T-cell (primary cell): ENCODE measurements at places on chromosomes 16 and 17. TPM values are rescaled to one million over a fixed set of nuclear protein-coding genes. Genes with fewer than 3 reads are reported as not detected.

DNA sequence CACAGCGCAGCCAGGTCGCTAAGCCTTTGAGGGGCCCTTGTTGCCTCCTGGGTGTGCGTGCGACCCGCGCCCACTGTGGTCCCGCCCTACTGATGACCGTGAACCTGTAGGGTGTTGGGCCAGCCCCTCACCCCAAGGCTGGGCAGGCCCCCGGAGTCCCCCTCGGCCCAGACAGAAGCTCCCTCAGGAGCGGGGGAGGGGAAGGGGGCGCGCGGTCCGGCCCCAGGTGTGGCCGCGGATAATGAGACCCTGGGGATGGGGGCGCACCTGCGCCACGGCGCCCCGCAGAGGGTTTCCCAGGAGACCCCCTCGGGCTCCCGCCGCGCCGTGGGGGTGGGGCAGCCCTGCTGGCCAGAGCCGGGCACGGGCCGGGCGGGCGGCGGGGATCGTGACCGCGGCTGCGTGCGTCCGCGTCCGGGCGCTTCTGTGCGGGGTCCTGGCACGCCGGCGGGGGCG is 358 bp upstream of the ARHGDIG start:
- no peak overlapping the region for H3K4me3 ChIP-seq
- H3K4me1 ChIP-seq, result peaks cover 34% of the 10 kb centered on the region
- no peak overlapping the region for H3K27ac ChIP-seq
- peaks cover 66% of the 10 kb centered on the region for H3K27me3 ChIP-seq

CDH15 gene
- not detected for total RNA-seq

DNA sequence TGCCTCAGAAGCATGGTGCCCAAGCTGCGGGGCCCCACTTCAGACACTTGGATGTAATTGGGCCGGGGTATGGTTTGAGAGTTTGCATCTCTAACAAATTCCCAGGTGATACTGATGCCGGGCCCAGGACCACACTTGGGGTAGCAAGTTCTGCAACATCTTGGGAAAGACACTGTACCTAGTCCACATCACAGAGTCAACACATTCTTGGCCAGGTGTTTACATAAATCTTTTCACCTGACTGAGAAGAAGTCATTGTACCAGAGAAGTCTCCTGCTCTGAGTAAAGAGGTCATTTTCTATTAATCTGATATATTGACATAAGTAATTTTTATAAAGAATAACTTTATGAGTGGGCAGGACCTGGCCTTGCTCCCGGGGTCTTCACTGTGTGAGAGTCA is 27.5 kb downstream of the GPT2 start:
- H3K27me3 ChIP-seq, result no peaks in the 10 kb centered on the region
- no peak overlapping the region for H3K4me3 ChIP-seq
- DNase-seq, result no peak
- no peaks in the 10 kb centered on the region for H3K36me3 ChIP-seq

NME3 gene
- total RNA-seq, result 53.4 TPM

GRCh38 chr17:9810100-9810949 is 11.6 kb downstream of the GSG1L2 start:
- H3K4me3 ChIP-seq, result no peak overlapping the region
- no peak for DNase-seq
- no peaks in the 10 kb centered on the region for H3K36me3 ChIP-seq

TRPV3 gene
- 0.33 TPM for total RNA-seq

DNA sequence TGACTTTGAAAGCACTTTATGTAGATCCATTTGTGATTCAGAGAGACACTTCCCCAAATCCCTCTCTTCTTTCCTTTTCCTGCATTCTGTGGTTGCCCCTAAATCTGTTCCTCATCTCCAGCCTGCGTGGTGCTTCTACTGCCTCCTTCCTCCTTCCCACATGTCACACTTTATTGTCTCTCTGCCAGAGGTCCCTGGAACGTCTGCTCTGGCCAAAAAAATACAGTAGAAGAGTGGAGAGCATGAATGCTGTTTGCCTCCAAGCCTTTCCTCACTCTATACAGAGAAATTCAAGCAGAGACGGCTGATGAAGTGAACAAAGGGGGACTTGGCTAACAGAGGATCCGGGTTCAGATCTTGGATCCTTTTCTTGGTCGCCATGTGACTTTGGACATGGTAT is 22.8 kb upstream of the IRX3 start:
- no peaks in the 10 kb centered on the region for H3K36me3 ChIP-seq
- DNase-seq, result no peak
- no peak overlapping the region for H3K4me3 ChIP-seq

C1QTNF8 gene
- total RNA-seq, result not detected

- H3K27me3 ChIP-seq, result no peaks in the 10 kb centered on the region
- peak; percentile 64 for DNase-seq
Observed at GRCh38 chr17:20267459-20267842, 199.9 kb downstream of the LGALS9B start.

GRCh38 chr16:8044796-8045195 is 545.5 kb downstream of the TMEM114 start:
- DNase-seq, result no peak
- H3K27ac ChIP-seq, result no peak overlapping the region
- no peaks in the 10 kb centered on the region for H3K4me1 ChIP-seq
- H3K27me3 ChIP-seq, result no peaks in the 10 kb centered on the region
- H3K36me3 ChIP-seq, result no peaks in the 10 kb centered on the region

DNA sequence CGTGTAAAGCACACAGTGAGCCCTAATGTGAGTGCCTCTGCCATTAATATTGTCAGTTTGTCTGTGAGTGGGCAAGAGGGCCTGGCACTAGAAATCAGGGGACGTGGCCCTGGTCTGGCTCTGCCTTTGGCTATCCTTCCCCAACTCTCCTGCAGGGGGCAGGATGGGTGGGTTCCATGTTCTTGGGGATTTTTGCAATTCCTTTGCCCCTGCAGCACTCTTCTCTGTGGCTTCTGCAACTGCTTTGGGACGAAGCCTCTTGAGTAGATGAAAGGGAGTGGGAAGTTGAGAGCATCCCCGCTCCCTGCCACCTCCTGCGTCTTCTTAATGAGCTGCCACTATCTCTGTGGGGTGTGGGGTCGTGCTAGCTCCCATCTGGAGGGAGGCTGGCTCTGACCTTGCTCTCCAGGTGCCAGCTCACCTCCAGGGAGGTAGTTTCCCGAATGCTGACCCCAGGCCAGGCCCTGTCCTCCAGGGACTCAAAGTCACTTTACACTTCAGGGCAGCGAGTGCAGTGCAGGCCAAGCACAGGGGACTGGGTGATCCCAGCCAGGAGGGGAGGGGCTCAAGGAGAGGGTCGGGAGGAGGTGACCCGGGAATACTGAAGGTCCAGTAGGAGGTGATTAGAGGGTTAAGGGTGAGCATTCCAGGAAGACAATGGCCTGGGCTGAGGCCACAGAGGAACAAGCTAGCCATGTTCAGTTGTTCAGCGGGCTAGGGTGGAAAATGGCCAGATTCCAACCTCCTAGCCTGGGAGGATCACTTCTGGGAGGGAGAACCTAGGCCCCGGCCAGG is 121.0 kb upstream of the NLRP1 start:
- no peaks in the 10 kb centered on the region for H3K27me3 ChIP-seq
- no peaks in the 10 kb centered on the region for H3K4me1 ChIP-seq

DNA sequence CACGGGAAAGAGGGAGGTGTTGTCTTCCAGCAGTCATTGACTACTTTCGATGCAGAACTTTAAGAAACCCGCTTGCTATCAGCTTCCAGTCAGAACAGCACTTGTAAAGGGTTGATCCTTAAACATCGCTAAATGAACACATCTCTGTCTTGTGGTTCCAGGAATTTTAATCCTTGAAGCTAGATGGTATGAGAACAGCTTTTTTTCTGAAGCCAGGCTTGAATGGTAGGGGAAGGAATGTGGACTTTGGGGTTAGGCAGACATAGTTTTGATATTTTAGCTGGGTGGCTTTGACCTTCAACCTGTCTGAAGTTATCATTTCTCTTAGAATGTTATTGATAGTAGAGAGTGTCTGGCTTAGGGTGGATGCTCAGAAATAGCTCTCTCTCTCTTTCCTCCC is 81.1 kb downstream of the RGS9 start:
- DNase-seq, result no peak
- H3K4me3 ChIP-seq, result no peak overlapping the region
- H3K27ac ChIP-seq, result no peak overlapping the region
- no peaks in the 10 kb centered on the region for H3K36me3 ChIP-seq

GRCh38 chr17:66462010-66462409 is 159.6 kb downstream of the PRKCA start:
- no peaks in the 10 kb centered on the region for H3K27me3 ChIP-seq
- peaks cover 11% of the 10 kb centered on the region for H3K4me1 ChIP-seq
- peaks cover 2% of the 10 kb centered on the region for H3K36me3 ChIP-seq
- DNase-seq, result no peak

EIF3CL gene
- total RNA-seq, result 63.5 TPM

PRAC2 gene
- total RNA-seq, result not detected

DNA sequence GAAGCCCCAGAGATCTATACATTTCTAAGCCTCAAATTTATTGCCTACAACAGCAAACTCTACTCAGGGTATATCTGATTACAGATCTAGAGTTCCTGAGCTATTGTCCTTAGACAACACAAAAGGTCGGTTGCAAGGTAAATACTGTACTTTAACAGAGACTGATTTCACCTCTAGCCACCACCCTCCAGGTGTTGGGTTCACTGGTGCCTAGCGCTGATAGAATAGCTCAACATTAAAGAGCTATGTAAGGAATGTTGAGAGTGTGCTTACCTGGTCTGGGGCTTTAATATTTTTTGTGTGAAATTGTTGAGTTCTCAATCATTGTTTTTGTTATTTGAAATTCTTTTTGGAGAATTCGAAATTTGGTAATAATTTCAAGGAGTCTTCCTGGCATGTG is 277.0 kb upstream of the PSMD7 start:
- no peaks in the 10 kb centered on the region for H3K4me1 ChIP-seq
- H3K27me3 ChIP-seq, result no peaks in the 10 kb centered on the region
- H3K36me3 ChIP-seq, result no peaks in the 10 kb centered on the region
- H3K27ac ChIP-seq, result no peak overlapping the region

DNA sequence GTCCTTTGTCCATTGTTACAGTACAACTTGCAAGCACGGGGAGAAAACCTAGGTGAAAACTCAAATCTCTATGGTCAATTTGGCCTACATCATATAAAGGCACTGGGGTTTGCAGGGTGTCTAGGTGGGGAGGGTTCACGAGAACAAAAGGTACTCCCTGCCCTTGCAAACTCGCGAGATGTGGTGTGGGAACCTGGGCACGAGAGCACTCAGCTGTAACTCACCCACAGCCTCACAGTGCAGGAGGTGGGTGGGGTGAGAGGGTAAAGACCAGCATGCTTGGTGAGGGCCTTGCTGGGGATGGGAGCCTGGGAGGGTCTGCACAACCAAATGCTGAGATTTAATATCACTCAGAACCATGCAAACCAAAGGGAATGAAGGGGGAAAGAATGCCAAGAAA is 18.4 kb upstream of the ZNF594 start:
- peaks cover 7% of the 10 kb centered on the region for H3K4me1 ChIP-seq
- H3K27ac ChIP-seq, result no peak overlapping the region
- no peak for DNase-seq
- H3K27me3 ChIP-seq, result no peaks in the 10 kb centered on the region
- H3K4me3 ChIP-seq, result no peak overlapping the region

DNA sequence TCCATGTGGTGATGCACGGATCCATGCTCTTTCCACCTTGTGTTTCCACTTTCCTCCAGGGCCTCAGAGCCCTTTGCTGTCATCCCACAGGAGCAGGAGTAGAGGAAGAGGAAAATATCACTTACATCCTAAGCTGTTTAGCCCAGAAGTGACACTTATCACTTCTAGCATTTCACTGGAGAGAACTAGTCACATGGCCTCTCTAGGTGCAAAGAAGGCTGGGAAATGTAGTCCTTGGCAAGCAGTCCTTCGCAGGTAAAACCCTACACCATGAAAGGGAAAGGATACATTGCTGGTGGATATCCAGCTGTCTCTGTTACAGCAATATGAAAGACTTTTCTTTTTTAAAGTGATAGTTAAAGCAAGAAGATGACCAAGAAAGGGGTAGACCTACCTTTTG is 185.9 kb downstream of the RGS9 start:
- H3K27me3 ChIP-seq, result no peaks in the 10 kb centered on the region
- DNase-seq, result no peak
- H3K4me3 ChIP-seq, result no peak overlapping the region
- no peaks in the 10 kb centered on the region for H3K36me3 ChIP-seq
- H3K27ac ChIP-seq, result no peak overlapping the region
- no peaks in the 10 kb centered on the region for H3K4me1 ChIP-seq

MEIOC gene
- total RNA-seq, result not detected

KCNJ12 gene
- 0.10 TPM for total RNA-seq

DNA sequence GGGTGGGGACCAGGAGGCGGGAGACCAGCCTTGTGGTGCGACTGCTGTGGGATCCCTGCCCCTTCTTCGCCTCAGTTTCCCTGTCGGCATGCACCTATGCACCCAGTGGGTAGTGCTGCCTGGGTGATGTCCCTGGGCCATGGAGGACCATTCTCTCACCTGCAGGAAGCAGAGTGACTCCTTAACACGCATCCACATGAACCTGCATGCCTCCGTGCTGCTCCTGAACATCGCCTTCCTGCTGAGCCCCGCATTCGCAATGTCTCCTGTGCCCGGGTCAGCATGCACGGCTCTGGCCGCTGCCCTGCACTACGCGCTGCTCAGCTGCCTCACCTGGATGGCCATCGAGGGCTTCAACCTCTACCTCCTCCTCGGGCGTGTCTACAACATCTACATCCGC is 25.2 kb downstream of the ADGRG5 start:
- H3K27me3 ChIP-seq, result no peaks in the 10 kb centered on the region
- H3K36me3 ChIP-seq, result peaks cover 45% of the 10 kb centered on the region
- H3K4me1 ChIP-seq, result no peaks in the 10 kb centered on the region
- H3K27ac ChIP-seq, result no peak overlapping the region
- DNase-seq, result no peak
